Hypothalamus (tissue), 51 donors: ENCODE measurements at places on chromosomes 12 and 14.

DNA sequence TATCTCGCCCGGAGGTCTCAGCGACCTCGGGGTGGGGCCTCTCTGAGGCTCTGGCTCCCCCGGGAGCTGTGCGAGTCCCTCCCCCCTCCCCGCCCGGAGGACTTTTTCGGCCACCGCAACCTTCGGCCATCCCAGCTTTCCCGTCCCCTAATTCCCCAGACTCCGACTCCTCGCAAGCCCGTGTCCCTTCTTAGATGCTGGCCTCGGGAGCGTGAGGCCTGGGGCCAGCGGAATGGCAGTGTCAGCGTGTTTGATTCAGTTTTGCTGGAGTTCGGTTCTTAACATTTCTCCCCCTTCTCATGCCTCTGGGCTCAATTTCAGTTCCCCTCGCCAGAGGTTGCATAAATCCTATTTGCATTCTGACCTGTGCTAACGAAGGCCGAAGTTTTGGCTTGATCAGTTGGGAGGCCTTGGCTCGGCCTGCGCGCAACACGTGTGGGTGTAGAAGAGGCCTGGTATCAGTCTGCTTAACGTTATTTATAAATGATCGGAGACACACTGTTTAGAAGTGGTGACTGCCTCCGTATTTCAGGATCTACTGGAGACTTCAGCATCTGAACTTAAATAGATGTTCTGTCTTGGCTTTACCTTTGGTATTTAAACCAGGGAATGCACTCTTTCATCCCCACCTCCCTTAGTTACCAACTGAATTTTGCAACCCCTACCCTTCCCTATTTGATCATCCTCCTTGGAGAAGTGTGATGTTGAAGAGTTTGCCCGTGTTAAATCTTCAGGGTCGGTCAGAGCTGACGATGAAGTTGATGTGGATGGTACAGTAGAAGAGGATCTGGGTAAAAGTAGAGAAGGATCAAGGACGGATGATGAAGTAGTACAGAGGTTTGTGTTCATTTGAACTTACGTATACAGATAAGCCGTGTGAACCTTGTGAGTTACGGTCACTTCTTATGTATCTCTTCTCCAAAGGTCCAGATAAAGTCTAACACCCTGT is 851 bp downstream of the HSP90B1 start:
- peak; percentile 33 for DNase-seq

- no peak for DNase-seq
Measured at GRCh38 chr12:116150001-116150400, 127.5 kb downstream of the MED13L start.

DNA sequence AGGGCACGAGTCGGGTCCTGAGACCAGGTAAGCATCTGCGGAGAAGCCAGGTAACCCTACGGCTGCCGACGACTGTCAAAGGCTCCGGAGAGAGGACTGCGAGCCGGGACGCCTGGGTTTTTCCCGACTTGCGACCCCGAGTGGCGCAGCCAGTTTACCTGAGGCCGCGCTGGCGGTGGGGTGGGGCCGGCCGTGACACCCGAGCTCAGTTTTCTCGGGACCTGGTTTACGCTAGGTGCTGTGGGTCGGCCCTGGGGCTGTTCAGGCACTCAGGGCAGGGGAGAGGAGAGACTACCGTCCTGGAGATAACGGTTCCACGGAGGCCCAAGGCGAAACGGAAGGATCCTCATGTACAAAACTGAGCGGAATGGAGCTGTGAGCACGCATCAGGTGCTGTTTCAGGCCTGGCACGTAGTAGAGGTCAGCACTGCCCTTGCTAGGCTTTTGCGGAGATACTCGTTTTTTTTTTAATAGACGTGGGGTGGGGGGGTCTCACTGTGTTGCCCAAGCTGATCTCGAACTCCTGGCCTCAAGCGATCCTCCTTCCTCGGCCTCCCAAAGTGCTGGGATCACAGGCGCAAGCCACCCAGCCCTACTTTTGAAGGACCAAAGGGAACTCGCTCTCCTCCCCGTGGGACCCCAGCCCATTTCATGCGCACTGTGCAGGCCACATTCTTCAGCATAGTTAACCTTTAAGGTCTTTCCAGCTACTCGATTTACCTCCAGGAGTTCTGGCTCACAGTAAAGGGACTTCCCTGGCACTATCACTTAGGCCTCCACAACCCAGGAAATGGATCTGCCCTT is 471 bp downstream of the MTRFR start:
- DNase-seq = no peak

- DNase-seq = no peak
Measured at GRCh38 chr12:105555556-105556295, 225.2 kb downstream of the C12orf75 start.

DNA sequence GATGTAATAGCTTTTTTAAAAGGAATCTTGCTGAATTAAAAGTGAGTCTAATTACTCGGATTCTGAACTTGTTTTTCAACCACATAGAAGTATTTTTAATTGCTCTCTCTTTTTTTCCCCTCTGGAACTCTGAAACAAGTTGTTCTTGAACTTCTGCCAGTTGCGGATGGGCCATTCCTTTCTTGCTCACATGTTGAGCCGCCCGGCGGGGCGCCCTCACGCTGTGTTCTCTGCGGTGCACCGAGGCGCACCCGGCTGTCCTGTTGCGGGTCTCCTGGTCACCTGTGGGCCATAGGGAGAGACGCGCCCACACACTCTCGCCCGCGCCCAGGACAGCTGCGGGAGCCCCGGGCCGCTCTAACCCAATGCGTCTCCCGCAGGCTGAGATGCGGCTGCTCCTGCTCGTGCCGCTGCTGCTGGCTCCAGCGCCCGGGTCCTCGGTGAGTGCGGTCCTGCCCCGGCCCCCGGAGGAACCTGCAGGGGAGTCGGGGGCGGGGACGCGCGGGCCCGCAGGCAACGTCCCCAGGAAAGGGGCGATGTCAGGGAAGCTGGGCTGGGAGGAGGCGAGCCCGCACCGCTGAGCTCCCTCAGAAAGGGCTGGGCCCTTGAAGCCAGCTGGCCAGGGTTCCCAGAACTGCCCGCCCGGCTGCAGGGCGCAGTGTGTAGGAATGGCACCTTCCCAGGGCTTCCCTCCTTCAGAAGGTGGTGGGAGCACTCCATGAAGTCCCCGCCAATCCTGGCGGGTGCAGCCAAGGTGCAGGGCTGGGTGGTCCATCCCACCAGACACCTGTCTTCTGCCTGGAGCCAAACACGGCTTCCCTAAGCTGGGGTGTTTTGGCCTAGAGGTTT is 2.3 kb downstream of the PAPLN start:
- no peak for DNase-seq

- no peak for DNase-seq
Measured at GRCh38 chr12:54258201-54258681, 21.7 kb downstream of the CBX5 start.

- no peak for DNase-seq
Measured at GRCh38 chr14:30158299-30158698, 230.7 kb upstream of the PRKD1 start.

DNA sequence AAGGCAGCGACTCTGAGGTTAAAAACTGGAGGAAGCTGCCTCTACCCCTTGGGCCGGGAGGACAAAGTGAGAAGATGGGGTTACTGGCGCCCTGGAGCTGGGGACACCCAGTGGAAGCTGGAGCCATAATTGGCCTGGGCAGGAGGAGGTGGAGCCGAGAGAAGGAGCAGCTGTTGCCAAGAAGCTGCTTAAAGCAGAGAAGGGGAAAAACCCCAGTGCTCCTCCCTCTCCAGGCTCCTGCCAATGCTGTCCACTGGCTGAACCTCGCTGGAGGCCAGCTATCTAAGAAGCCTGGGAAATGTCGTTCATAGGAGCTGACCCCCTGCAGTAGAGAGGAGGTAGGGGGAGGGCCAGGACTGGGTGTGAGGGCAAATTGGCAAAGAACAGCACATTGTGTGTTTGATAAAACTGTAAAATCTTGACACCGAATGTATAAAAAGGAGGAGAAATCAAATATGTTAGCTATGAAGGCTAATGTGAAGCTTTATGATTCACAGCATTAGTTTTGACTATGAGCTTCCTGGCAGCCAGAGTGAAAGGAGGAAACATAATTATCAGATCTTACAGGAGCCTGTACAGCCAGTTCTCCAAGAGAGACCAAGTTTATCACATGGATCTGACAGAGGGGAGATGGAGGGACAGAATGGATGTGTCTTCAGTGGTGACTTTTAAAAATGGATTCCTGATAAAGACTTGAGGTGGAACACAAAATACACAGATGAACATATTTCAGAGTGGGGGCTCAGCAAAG is 9.5 kb downstream of the HHIPL1 start:
- DNase-seq = peak; percentile 54
